NCI-H1436 treated with DMSO at 0.1 percent for 48 hours (cell line): ENCODE measurements at places on chromosomes 3 and 15.

DNA sequence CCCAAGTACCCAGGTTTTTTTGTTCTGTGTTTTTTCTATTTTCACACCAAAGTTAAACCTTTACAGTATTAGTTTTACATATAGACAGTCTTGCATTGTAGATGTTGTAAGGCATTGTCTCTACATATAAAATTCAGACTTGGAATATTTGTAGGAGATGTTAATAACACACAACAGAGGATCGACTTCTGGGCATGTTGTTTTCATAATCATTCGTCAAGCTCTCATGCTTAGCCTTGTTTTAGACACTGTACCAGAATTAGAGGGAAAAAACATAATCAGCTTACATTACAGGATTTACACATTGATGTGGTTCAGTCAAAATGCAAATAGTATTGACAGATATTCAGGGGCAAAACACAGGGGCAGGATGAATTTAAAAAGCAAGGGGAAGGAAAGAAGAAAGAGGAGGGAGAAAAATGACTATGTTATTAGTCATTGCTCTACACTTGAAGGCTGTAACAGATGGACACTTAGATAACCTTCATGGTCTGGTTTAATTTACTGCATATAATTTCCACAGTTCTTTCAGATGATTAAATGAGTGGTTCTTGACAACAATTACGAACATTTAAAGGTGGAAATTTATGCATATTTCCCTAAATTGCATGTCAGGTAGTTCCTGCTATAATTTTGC lies 7.5 kb downstream of the CMSS1 start:
- no peak for DNase-seq

GRCh38 chr15:40310001-40310959 lies 2.5 kb upstream of the PLCB2 start:
- no peak for DNase-seq

GRCh38 chr3:17982211-17982880 lies 239.9 kb upstream of the TBC1D5 start:
- no peak for DNase-seq

DNA sequence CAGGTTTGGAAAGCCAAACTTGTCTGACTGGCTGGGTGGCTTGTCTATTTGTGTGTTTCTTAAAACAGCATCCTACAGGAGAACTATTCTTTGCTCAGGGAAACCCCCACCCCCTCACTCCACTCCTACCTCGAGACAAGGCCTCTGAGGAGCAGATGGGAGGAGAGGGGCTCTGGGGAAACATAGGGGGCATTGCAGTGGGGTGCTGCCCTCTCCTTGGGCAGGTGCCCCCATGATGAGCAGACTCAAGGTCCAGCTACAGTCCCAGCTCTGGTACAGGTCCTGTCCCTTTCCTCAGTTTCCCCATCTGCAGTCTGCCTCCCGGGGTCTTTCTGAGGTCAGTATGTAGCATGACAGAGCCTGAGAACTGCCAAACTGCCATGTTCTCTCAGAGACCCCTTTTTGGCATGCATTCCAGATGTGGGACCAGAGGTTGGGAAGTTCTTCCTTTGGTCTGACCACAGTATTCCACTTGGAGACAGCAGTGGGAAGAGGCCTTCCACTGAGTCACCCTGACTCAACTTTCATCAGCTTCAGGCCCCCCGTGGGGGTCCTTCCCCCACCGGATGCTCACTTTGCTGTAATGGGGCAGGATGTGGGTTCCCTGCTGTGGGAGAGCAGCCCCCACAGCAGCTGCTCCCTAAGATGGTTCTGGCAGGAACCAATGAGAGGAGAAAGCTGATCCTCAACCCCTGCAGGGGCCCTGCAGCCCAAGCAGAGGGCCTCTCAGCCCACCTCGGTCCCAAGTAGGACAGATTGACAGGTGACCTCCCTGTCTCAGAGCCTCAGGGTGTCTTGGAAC lies 32.3 kb upstream of the CYP11A1 start:
- DNase-seq = no peak

- no peak for DNase-seq
Measured at GRCh38 chr15:98763179-98763578, 114.8 kb downstream of the IGF1R start.

DNA sequence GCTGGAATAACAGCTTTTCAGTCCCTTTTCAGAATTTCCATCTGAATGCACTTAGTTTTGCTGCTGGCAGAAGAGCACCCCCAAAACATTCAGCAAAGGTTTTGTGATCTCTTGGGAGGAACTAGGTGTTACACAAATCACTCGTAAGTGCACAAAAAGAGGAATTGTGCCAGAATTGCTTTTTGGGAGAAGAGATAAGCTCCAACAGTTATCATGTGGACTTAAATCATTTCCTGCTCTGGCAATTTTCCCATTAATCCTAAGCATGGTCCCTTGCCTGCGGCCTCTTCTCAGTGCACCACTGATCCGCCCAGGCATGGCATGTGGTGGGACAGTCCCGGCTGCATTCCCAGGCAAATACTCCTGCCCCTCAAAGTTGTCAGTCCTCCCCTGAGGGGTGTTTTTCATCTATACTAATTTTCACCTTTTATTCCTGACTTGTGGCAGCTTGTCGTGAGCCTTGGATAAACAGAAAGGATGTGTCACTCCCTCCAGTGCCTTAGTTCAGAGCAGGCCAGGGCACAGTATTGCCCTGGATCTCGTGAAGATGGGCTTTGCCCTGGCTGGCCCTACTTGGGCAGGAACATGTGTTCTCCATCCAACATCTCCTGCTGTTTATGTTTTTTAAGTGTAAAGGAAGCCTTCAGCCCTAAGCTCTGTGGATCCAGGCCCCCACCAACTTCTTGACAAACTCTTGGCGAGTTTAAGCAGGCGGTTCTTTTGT lies 44.6 kb upstream of the VILL start:
- DNase-seq = no peak
